ENCODE measurements at places on chromosomes 7 and 10.

GRCh38 chr10:116113721-116114501, 159.1 kb downstream of the GFRA1 start:
- no peak for DNase-seq

DNA sequence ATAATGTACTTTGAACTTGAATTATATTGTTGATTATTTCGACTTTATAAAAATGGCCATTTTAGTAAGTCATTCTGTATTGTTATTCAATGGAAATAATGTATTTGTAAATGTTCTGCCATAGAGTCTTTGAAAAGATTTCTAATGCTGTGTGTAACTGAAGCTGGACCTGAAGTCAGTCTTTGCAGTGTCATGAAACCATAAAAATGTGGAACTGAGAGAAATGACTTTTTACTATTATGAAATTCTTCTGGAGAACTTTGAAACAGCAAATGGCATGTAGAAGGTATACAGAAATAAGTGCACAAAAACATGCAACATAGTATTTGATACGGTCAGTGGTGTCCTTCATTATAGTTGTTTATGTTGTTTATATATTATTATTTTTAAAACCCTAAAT, 59.7 kb upstream of the ADRA2A start:
- no peak for DNase-seq

DNA sequence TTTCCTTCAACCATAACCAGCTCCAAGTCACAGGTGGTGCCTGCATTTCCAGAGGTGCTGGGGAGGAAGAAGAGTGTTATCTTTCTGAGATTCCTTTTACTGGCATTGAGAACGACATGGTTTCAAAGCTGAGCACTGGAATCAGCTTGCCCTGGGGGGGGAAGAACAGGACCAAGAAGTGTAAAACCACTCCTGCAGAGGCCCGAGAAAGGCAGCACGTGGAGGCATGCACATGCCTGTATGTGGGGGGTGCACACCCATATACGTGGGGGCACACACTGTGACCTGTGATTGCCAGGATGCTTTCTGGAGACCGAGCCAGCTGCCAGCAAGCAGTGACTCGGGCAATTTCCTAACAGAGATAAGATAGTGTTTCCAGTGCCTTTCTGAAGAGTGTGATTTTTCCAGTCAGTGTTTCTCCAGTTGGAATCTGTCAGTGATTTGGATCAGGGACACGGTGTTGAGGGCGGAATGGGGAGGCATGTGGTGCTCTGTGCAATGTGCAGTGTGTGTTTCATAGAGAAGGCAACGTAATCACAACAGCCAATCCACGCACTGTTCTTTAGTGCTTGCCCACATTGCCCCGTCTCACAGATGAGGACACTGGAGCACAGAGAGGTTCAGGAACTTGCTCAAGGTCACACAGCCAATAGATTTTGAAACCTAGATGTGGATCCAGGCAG, 4.2 kb downstream of the LRRC27 start:
- no peak for DNase-seq

DNA sequence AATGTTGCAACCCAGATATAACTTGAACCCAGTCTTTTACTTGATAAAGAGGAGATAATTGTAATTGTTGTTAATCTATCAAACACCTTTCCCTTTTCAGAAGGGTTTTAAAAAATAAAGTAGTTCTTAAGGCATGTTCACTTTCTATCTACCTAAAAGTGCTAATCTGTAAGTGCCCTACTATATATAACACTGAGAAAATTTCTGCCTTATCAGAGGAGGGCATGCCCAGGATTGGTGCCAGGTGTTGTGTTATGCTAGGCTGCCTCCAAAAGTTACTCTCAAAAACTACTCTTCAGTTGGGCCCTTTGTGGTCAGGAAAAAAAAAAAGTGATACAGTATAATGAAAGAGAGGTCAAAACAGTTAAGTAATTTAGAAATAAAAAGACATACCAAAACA, 36.3 kb downstream of the SMNDC1 start:
- DNase-seq, result no peak

GRCh38 chr7:3981281-3981680, 680.2 kb downstream of the SDK1 start:
- no peak for DNase-seq

GRCh38 chr7:18877874-18878273, 239.6 kb downstream of the TWIST1 start:
- DNase-seq, result no peak

- DNase-seq, result no peak
Observed at GRCh38 chr7:125425506-125425905, 495.9 kb upstream of the POT1 start.
